ENCODE measurements at places on chromosomes 3 and 15. TPM values are rescaled to one million over a fixed set of nuclear protein-coding genes. Genes with fewer than 3 reads are reported as not detected.

The SGO1 gene
- total RNA-seq: not detected

DNA sequence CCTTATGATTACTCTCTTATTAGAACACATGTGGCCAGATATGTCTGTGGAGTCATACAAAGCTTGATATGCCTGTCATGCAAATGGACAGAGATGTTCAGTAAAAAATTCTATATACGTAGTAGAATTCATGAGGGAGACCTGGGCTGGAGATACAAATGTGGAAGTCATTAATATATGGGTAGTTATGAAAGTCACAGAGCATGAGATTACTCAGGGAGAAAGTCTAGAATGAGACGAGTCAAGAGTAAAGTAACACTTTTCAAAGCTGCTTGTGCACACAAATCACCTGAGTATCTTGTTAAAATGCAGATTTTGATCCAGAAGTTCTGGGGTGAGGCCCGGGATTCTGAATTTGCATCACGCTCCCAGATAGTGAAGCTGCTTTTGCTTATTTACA lies 28.4 kb downstream of the OXSM start:
- DNase-seq: no peak

DNA sequence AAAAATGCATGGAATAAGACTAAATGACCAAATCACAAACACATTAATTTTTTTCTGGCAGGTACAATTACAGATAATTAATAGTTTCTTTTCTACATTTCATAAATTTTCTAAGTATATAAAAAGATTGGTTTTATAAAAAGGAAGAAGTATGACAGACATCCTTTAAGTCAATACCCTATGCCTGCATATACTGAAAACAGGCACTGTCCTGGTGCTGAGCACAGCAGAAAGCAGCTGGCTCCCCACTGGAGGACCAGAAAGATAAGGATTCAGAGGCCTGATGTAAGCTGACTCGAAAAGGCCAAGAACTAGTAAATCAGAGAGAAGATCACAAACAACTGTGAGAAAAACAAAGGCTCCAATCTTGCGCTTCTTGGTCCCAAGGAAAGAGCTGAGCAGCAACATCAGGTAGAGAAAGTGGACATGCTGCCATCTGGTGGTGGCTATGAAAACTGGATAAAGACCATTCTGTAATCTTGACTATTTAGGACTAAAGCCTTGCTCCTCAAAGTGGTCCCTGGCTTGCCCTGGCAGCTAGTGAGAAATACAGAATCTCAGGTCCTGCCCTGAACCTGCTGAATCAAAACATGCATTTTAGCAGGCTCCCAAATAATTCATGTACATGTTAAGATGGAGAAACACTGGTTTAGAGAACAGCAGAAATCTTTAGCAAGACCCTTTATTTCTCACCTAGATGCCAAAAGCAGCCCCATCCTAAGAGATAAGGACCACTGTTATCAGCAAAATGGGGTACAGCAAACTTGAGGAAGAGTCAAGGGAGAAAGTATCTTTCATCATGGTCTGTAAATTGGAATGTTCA lies 76.0 kb downstream of the TRANK1 start:
- DNase-seq: peak; percentile 69

The CDHR4 gene
- not detected for total RNA-seq

DNA sequence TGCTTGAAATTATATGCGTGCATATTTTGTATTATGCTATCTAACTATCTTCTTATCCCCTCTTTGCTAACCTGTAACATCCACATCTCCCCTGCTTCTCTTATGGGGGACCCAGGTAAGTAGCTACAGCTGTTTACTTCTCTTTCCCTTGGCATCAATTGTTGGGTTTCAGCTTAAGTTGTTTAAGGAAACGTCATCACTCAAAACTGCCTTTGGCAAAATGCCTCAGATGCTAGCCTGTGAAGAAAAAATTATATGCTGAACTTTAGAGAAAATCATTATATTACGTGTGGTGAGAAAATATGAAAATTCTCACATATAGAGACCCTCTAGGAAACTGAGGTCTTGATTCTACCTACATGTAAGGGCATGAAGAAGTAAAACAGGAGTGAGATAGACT lies 447.0 kb upstream of the NECTIN3 start:
- no peak for DNase-seq

The HESX1 gene
- 1.1 TPM for total RNA-seq

DNA sequence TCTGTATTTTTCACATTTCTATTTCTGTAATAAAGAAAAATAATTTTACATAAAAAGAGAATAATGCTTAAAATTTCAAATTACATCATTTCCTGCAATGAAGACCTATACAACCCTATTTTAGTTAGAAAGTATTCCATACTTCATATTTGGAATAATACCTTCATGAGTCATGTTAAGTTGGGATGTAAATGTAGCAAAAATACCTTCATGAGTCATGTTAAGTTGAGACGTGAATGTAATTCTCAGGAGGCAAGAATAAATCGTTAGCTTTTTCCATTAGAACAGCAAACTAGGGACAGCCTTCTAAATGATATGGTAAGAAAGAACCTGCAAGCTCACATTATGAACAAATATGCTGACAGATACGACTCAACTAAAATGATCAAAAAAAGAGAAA lies 91.9 kb downstream of the NAALADL2 start:
- DNase-seq: no peak

DNA sequence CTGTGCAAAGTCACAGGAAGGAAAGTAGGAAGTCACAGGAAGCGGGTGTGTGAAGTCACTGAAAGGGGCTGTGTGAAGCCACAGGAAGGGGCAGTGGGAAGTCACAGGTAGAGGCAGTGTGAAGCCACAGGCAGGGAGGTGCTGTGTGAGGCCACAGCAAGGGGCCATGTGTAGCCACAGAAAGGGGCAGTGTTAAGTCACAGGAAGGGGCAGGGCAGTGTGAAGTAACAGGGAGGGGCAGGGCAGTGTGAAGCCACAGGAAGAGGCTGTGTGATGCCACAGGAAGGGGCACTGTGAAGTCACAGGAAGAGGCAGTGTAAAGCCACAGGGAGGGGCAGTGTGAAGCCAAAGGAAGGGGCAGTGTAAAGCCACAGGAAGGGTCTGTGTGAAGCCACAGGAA lies 36.5 kb downstream of the GASK1A start:
- no peak for DNase-seq

DNA sequence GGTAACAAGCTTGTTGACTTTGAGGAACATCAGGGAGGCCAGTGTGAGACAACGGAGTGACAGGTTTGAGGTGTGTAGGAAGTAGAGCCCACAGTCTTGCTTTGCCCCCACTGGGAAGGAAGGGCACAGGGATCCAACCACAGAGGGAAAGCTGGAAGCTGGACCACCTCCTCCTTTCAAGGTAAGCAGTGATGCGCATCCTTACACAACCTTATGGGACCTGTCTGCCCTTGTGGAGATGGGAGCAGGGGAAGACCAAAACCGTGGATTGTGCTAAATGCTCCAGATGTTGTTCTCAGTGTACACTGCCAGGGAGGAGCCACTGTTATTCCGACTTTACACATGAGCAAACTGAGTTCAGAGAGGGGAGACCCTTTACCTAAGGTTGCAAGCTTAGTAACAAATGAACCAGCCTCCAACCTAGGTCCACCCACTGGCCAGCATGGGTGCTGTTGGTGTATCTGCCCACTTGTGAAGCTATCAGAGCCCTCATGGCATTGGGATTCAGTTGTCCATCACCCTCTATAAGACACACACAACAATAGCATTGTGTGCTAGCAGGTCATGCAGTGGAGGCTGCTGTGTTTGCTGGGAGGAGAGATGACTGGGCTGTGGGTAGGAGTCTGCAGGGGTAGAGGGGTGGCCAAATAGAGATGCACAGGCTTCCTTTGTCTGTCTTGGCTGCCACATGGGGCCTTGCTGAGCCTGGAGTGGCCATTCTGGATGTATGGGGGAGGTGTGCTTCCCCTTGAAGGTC lies 586 bp upstream of the LSMEM2 start:
- DNase-seq: no peak

The IGSF11 gene
- 28.5 TPM for total RNA-seq

Measured in tibial nerve (tissue), 4 donors.